ENCODE measurements at places on chromosomes 6 and 20. TPM values are rescaled to one million over a fixed set of nuclear protein-coding genes. Genes with fewer than 3 reads are reported as not detected.

Gene HLA-G
- 0.06 TPM for polyA plus RNA-seq

Gene MPIG6B
- polyA plus RNA-seq: 0.88 TPM

DNA sequence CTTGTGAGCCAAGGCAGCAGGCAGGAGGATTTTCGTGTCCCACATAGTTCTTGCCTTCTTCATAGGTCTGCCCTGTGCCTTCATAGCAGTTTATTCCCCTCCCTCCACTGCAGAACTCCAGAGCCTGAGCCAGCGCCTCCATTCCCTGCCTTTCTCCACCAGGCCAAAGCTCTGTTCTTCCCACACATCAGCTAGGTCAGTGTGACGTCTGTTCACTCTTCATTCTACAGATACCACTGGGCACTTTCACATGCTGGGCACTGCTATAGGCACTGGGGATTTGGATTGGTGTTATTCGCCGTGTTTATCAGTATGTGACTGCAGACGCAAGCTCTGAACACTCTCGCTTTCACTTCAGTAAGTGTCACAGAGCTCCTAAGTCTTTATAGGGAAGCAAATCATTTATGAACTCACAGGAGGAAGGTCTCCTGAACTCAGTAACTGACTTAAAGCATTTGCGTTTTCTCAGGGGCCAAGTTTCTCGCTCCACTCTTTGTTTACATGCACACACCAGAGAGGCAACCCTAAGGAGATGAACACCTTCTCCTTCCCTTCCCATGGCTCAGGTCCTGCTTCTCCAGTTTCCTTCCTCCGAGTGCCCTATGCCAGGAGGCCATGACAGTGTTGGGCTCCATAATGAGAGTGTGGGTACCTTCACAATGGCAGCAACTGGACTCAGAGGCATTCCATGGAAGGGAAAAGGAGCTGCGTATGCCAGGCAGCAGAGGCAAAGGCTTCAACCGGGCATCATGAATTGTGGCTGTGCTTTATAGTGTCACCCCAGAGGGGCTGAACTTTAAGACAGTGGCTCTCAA is 6.3 kb upstream of the APMAP start:
- H3K27me3 ChIP-seq: no peaks in the 10 kb centered on the region
- no peak overlapping the region for H3K27ac ChIP-seq
- H3K4me3 ChIP-seq: no peak overlapping the region
- H3K36me3 ChIP-seq: peaks cover 4% of the 10 kb centered on the region

- H3K4me3 ChIP-seq: no peak overlapping the region
- peaks cover 3% of the 10 kb centered on the region for H3K36me3 ChIP-seq
- no peak for DNase-seq
- no peaks in the 10 kb centered on the region for H3K27me3 ChIP-seq
- peak overlapping the region; percentile 74 for H3K27ac ChIP-seq
These were observed 150.3 kb downstream of the PTPRK start for GRCh38 chr6:128370072-128370471.

DNA sequence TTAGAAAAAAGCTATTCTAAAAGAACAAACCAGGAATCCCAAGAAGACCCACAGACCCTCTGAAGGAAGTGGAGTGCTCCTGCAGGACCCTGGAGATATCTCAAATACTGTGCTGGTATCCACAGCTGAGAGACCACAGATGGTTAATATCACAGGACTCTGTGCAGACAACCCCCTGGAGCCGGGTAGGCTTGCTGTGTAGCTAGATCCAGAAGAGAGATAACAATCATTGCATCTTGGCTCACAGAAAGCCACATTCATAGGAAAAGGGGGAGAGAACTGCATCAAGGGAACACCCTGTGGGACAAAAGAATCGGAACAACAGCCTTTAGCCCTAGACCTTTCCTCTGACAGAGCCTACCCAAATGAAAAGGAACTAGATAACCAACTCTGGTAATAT is 689.5 kb downstream of the PHF3 start:
- no peak overlapping the region for H3K27ac ChIP-seq
- no peaks in the 10 kb centered on the region for H3K36me3 ChIP-seq
- H3K4me3 ChIP-seq: no peak overlapping the region
- H3K4me1 ChIP-seq: no peaks in the 10 kb centered on the region
- DNase-seq: no peak

Gene IPCEF1
- polyA plus RNA-seq: 2.2 TPM

- H3K4me1 ChIP-seq: no peaks in the 10 kb centered on the region
- H3K36me3 ChIP-seq: no peaks in the 10 kb centered on the region
- H3K27me3 ChIP-seq: no peaks in the 10 kb centered on the region
- DNase-seq: no peak
- no peak overlapping the region for H3K4me3 ChIP-seq
- H3K27ac ChIP-seq: no peak overlapping the region
These were observed 157.3 kb downstream of the BACH2 start for GRCh38 chr6:90139272-90139817.

Gene INSM1
- 8.2 TPM for polyA plus RNA-seq

GRCh38 chr20:58907320-58908137 is 55.0 kb downstream of the GNAS start:
- H3K27ac ChIP-seq: peak overlapping the region; percentile 54
- no peaks in the 10 kb centered on the region for H3K4me1 ChIP-seq
- DNase-seq: peak; percentile 80
- H3K4me3 ChIP-seq: no peak overlapping the region
- peaks cover 83% of the 10 kb centered on the region for H3K36me3 ChIP-seq

- H3K36me3 ChIP-seq: no peaks in the 10 kb centered on the region
- H3K4me1 ChIP-seq: no peaks in the 10 kb centered on the region
- H3K27me3 ChIP-seq: peaks cover 35% of the 10 kb centered on the region
- H3K4me3 ChIP-seq: no peak overlapping the region
These were observed 12.0 kb upstream of the SCRT2 start for GRCh38 chr20:687468-688203.

DNA sequence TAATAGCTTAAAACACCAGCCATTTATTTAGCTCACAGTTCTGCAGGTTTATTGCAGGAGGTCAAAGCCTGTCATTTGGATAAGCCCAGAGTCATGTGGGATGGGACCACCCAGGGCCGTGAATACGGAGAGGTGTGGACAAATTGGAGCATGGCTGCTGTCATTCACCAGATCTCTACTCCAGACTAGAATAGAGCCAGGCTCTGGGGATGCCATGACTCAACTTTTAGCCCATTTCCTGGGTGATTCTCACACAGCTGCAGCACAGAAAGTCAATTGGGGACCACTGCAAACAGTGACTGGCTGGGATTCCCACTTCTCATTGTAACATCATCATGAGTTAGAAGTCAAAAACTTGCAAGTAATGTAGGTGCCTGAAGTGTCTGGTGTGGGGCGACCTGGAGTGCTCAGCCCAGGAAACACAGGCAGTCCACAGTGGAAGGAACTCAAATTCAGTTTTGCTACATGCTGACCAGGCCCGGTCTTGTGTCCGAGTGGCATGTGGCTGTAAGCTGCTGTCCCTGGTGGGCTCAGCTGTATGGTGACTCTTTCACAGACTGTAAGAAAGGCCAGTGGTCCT is 174.3 kb downstream of the SCP2D1 start:
- no peaks in the 10 kb centered on the region for H3K36me3 ChIP-seq
- no peaks in the 10 kb centered on the region for H3K4me1 ChIP-seq
- H3K27me3 ChIP-seq: no peaks in the 10 kb centered on the region
- no peak overlapping the region for H3K27ac ChIP-seq
- no peak for DNase-seq

DNA sequence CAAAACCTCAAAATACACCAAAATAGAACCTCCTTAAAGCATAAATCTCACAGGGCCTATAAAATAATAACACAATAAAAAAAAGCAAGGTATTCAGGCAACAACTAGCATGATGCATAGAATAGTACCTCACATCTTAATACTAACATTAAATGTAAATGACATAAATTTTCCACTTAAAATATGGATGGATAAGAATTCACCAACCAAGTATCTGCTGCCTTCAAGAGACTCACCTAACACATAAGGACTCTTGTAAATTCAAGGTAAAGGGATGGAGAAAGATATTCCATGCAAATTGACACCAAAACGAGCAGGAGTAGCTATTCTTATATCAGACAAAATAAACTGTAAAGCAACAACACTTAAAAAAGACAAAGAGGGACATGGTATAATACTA is 52.2 kb downstream of the PERP start:
- no peak overlapping the region for H3K4me3 ChIP-seq
- no peaks in the 10 kb centered on the region for H3K4me1 ChIP-seq
- no peak for DNase-seq

DNA sequence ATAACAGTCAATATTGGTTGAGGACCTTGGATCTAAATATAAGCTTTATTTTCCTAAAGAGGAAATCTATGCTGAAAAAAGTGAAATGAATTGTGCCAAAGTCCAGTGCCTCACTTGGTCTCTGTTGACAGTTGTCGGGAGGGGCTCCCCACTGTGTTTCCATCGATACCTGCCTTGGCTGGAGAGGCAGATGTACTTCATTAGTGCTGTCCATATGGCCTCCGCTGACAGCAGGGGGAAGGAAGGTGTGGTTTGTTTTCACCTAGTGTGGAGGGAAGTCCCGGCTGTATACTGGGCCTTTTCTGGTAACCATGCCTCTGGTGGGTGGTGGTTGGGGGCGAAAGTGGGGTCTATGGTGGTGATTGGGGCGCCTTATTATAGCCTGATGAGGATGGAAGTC is 42.7 kb downstream of the CD2AP start:
- no peaks in the 10 kb centered on the region for H3K27me3 ChIP-seq
- no peak overlapping the region for H3K4me3 ChIP-seq
- peaks cover 19% of the 10 kb centered on the region for H3K4me1 ChIP-seq
- peak overlapping the region; percentile 70 for H3K27ac ChIP-seq
- peak; percentile 90 for DNase-seq

Gene IL17A
- 0.78 TPM for polyA plus RNA-seq

DNA sequence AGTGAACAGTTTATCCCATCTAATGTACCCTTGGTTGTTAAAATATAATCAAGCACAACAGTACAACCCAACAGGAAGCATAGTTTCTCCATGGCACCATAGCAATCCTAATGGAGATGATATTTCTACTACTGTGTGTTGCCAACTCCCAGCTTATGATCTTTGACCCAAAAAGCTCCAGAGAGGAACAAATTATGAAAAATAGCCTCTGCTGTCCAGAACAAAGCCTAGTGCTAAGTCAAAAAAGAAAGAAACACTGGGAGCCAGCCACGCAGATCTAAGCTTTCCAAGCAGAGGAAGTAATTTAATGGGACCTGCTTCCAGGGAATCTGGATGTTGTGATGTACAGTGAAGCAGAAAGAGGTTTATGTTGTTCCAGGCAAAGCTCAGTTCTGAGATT is 52.2 kb upstream of the TASP1 start:
- H3K27me3 ChIP-seq: no peaks in the 10 kb centered on the region
- H3K36me3 ChIP-seq: no peaks in the 10 kb centered on the region
- no peak for DNase-seq
- H3K4me3 ChIP-seq: no peak overlapping the region

DNA sequence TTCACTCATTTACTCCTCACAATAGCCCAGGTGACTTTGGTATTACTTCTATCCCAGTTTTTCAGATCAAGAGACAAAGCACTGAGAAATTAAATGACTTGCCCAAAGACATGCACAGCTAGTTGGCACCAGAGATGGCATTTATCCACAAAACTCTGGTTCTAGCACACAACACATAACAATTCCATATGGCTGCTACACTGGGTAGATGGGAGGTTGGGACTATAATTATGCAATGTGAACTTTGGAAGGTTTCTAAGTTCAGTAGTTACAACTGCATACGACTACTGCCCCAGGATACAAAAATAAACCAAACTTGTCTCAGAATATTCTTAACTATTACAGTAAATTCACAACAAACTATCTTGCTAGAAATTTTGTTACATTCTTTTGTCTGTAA is 54.2 kb upstream of the MLIP start:
- H3K27me3 ChIP-seq: no peaks in the 10 kb centered on the region
- peak overlapping the region; percentile 35 for H3K27ac ChIP-seq
- no peak overlapping the region for H3K4me3 ChIP-seq
- no peaks in the 10 kb centered on the region for H3K36me3 ChIP-seq

Gene ERVFRD-1
- polyA plus RNA-seq: 1.3 TPM

GRCh38 chr6:117870486-117871242 is 36.4 kb upstream of the SLC35F1 start:
- H3K4me1 ChIP-seq: no peaks in the 10 kb centered on the region
- DNase-seq: no peak
- no peak overlapping the region for H3K27ac ChIP-seq
- no peaks in the 10 kb centered on the region for H3K36me3 ChIP-seq
- no peaks in the 10 kb centered on the region for H3K27me3 ChIP-seq
- no peak overlapping the region for H3K4me3 ChIP-seq

DNA sequence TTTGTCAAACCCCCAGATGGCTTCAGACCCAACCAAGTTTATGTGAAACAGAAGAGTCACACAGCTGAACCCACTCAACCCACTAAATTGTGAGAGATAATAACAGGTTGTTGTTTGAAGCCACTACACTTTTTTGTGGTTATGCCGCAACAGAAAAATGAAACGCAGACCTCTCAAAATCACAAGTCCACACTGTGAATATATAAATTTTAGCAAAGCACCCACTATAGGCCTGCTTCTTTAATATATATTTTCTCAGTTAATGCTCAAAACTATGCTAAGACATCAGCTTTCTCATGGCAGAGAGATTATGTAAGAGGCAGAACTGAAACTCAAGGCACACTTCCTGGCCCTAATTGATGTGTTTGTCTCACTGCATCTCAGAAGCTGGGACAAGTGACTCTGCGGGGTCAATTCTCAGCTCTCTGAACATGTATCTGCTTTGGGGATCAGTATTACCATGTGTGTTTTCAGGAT is 27.7 kb downstream of the MAP3K5 start:
- H3K27me3 ChIP-seq: no peaks in the 10 kb centered on the region
- no peak for DNase-seq
- H3K4me1 ChIP-seq: peaks cover 7% of the 10 kb centered on the region
- no peaks in the 10 kb centered on the region for H3K36me3 ChIP-seq

GRCh38 chr6:66568271-66568670 is 861.2 kb upstream of the EYS start:
- no peaks in the 10 kb centered on the region for H3K36me3 ChIP-seq
- no peak overlapping the region for H3K27ac ChIP-seq
- DNase-seq: no peak
- H3K4me1 ChIP-seq: no peaks in the 10 kb centered on the region
- no peak overlapping the region for H3K4me3 ChIP-seq

Gene BPIFA1
- not detected for polyA plus RNA-seq

Gene SEL1L2
- polyA plus RNA-seq: not detected

GRCh38 chr6:57256541-57256940 is 34.4 kb upstream of the RAB23 start:
- no peaks in the 10 kb centered on the region for H3K27me3 ChIP-seq
- no peaks in the 10 kb centered on the region for H3K4me1 ChIP-seq
- no peaks in the 10 kb centered on the region for H3K36me3 ChIP-seq

DNA sequence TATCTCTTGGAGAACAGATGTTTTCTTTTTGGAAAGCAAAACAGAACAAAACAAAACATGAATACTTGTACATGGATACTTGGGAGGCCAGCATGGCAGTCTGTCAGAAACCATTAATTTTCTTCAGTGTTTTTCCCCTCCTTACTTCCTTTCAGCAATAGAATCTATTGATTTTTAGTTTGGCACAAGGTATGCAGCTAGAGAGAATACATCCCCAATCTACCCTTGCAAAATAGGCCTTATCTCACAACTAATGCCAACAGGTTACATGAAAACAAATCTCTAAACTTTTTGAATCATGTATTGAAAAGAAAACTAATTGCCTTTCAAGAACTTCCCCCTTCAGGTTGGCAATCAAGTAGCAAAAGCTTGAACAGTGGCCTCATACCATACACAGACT is 2.8 kb downstream of the PGK2 start:
- no peaks in the 10 kb centered on the region for H3K4me1 ChIP-seq
- no peak overlapping the region for H3K4me3 ChIP-seq
- H3K27ac ChIP-seq: no peak overlapping the region

GRCh38 chr6:79072640-79073181 is 5.3 kb downstream of the PHIP start:
- peaks cover 5% of the 10 kb centered on the region for H3K36me3 ChIP-seq
- no peak for DNase-seq
- no peak overlapping the region for H3K4me3 ChIP-seq
- no peak overlapping the region for H3K27ac ChIP-seq
- no peaks in the 10 kb centered on the region for H3K4me1 ChIP-seq

Gene SLC52A3
- polyA plus RNA-seq: 11.3 TPM

Data from large intestine (tissue), 12 donors.